K562 (cell line): ENCODE measurements at places on chromosomes 7 and 10. TPM values are rescaled to one million over a fixed set of nuclear protein-coding genes. Genes with fewer than 3 reads are reported as not detected.
A peak's percentile ranks its signal among the peaks of the same experiment; 100 is the strongest.

- no peaks in the 10 kb centered on the region; the same call in 1 of the 2 replicates for H3K4me1 ChIP-seq
- H3K4me3 ChIP-seq: no peak overlapping the region
- peak; percentile 27 for DNase-seq
- H3K36me3 ChIP-seq: no peaks in the 10 kb centered on the region
Measured at GRCh38 chr10:133039107-133039802, 48.5 kb upstream of the ADGRA1 start.

GRCh38 chr10:124420254-124420653 lies 1.5 kb upstream of the OAT start:
- no peak overlapping the region for H3K4me3 ChIP-seq
- peaks cover 48% of the 10 kb centered on the region for H3K4me1 ChIP-seq
- H3K27ac ChIP-seq: peak overlapping the region; percentile 72
- DNase-seq: peak; percentile 69
- no peaks in the 10 kb centered on the region for H3K27me3 ChIP-seq
- peaks cover 5% of the 10 kb centered on the region; the same call in 1 of the 3 replicates for H3K36me3 ChIP-seq

DNA sequence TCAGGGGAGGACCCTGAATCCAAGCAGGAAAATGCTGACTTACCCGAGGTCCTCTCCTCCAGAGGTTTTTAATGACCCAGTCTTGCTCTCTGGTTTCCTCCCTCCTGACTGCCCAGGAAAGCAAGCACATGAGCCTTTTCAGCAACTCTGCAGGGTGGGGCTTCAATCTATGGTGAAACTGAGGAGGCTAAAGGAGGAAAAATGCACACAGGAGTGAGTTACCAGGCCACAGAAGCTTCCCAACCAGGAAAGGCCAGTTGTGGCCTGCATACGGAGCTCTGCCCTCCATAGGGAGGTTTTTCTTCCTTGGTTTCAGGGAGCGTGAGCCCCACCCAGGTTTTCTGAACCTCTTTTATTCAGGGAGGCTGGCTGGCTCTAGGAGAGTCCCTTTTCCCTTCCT lies 14.1 kb upstream of the DLG5 start:
- no peak for DNase-seq
- no peaks in the 10 kb centered on the region for H3K36me3 ChIP-seq
- H3K4me3 ChIP-seq: no peak overlapping the region
- no peak overlapping the region for H3K27ac ChIP-seq
- peaks cover 23% of the 10 kb centered on the region for H3K4me1 ChIP-seq
- no peaks in the 10 kb centered on the region for H3K27me3 ChIP-seq

DNA sequence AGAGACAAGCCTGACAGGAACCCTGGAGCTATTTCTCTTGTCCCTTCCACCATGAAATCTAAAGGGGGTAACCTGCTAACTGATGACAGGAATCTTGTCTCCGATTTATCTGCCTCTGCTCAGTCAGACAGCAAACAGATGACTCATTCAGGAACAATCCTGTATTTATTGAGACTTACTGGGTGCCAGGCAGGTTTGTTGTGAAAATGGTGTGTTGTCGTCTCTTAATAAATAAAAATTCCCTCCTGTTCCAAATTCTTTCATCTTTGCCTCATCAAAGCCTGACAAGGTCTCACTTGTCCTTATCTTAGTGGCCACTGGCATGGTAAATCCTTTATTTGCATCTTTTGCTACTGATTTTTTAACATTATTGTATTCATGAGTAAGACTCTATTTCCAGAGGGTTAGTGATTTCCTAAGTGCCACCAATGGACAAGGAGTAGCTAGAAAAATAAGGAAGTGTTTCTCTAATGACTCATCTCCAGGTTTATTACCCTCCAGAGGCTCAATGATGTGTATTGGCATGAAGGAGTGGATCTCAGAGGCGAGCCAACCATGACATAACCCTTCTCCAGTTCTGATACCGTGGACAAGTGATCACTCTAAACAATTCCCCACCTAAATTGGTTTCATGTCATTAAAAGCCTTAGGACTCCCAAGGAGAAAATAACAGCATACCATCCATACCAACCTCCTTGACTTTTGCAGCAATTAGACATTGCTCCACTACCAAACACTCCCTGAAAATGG lies 724.0 kb downstream of the GRID1 start:
- DNase-seq: no peak
- no peaks in the 10 kb centered on the region for H3K4me1 ChIP-seq
- no peaks in the 10 kb centered on the region; the same call in 2 of the 3 replicates for H3K36me3 ChIP-seq
- no peaks in the 10 kb centered on the region for H3K27me3 ChIP-seq
- no peak overlapping the region for H3K4me3 ChIP-seq

DNA sequence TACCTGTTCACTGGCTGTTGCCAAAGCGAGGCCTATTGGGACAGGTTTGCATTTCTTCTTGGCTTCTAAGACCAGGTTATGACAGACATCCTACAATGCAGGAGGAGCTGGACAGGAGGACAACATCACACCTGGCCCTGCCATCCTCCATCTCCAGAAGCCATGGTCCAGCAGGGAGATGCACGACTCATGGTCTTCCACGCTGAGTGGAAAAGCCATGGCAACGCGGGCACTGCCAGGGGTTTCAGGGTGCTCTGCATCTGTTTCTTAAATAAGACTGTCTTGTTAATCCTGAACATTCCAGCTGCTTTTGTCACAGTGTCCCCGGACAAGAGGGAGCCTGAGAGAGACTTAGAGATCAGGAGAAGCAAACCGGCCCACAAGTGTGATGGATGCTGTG lies 40.3 kb downstream of the CLRN3 start:
- no peak overlapping the region for H3K27ac ChIP-seq
- no peaks in the 10 kb centered on the region for H3K4me1 ChIP-seq
- no peak for DNase-seq
- H3K4me3 ChIP-seq: no peak overlapping the region
- no peaks in the 10 kb centered on the region for H3K27me3 ChIP-seq
- no peaks in the 10 kb centered on the region for H3K36me3 ChIP-seq

GRCh38 chr7:107915541-107915940 lies 24.6 kb downstream of the DLD start:
- H3K36me3 ChIP-seq: peaks cover 97% of the 10 kb centered on the region
- no peak for DNase-seq
- no peak overlapping the region for H3K4me3 ChIP-seq
- H3K27ac ChIP-seq: no peak overlapping the region

DNA sequence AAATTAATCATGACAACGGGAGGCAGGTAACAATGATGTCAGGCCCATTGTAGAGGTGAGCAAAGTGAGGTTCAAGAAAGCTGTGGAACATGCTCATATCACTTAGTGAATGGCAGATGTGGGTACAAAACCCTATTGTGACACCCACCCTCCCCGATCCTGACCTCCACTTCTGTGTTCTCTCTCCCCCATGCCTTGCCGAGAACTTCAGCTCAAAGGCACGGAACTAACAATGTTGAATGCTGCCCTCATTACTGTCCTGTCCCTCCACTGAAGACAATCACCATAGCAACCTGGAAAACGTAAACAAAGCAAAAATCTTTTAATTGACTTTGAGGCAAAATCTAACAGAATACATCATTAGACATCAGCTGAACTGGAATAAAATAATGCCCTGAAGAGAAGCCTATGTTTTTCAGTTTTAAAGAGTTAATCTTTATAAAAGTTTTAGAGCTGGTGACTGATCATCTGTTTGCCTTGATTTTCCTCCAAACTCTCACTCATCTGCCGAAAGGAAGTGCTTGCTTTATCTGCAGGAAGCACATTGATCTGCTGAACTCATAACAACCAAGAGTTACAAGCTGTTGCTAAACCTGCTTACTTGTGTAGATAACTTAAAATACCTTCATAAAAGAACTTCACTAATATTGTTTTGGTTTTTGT lies 133.6 kb downstream of the CUBN start:
- DNase-seq: peak; percentile 64
- no peaks in the 10 kb centered on the region for H3K4me1 ChIP-seq
- no peaks in the 10 kb centered on the region for H3K36me3 ChIP-seq
- H3K27me3 ChIP-seq: no peaks in the 10 kb centered on the region

GRCh38 chr10:69434169-69434568 lies 17.1 kb upstream of the TSPAN15 start:
- no peaks in the 10 kb centered on the region for H3K36me3 ChIP-seq
- DNase-seq: no peak
- no peak overlapping the region for H3K4me3 ChIP-seq
- H3K27ac ChIP-seq: no peak overlapping the region

Gene HPS6
- total RNA-seq: 14.0 and 15.1 TPM in 2 replicates

Gene TSPAN33
- 0.27 and 0.76 TPM in 2 replicates for total RNA-seq

Gene CRTAC1
- 0.09 TPM in 1 of 2 replicates, not detected in the other for total RNA-seq

Gene CFAP70
- 0.86 and 0.92 TPM in 2 replicates for total RNA-seq

Gene RBM33
- 67.6 and 80.7 TPM in 2 replicates for total RNA-seq

Gene ENO4
- not detected in 2 replicates for total RNA-seq
